Kidney (tissue), 22 donors: ENCODE measurements at places on chromosomes 2 and 18. TPM values are rescaled to one million over a fixed set of nuclear protein-coding genes. Genes with fewer than 3 reads are reported as not detected.

DNA sequence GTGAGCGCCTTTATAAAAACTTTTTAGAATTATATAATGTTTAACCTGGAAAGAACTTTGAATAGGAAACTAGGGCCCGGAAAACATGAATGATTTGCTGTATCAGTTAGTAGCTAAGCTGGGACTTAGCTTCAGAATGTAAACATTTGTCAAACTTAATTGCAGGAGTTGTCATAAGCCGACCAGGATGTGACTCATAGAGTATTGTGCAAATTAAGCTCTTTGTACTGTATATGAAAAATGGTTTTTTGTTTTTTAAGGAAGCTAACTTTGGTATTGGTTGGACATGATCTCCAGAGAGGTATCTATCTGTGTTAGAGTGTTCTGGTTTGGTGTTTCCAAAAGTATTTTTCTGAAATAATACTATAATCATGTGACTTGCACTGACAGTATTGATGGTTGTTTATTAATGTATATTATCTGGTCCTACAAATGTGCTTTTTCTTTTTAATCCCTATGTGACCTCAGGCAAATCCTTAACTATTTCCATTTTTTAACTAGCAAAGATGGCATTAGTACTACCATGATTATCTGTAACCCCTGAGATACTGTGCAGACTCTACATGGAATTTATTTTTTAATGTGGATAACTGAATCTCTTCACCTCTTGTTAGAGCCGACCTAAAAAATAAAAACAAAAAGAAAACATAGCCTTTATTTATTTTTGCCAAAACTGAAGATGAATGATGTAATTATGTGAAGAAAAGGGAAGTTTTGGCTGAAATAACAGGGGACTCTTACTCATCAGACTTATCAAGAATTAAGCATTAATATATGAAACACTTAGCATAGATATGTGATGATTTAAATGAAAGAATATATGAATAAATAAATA, 11.7 kb downstream of the YIPF4 start:
- H3K4me1 ChIP-seq: peaks cover 6% of the 10 kb centered on the region
- no peak for DNase-seq

- no peaks in the 10 kb centered on the region for H3K4me1 ChIP-seq
- H3K4me3 ChIP-seq: no peak overlapping the region
- no peaks in the 10 kb centered on the region for H3K27me3 ChIP-seq
- no peak for DNase-seq
- no peak overlapping the region for H3K27ac ChIP-seq
- H3K36me3 ChIP-seq: no peaks in the 10 kb centered on the region
Measured at GRCh38 chr2:1129982-1130381, 179.3 kb downstream of the SNTG2 start.

GRCh38 chr2:10326707-10327594, 24.2 kb downstream of the HPCAL1 start:
- H3K27ac ChIP-seq: peak overlapping the region; percentile 49
- DNase-seq: no peak
- H3K36me3 ChIP-seq: no peaks in the 10 kb centered on the region
- H3K27me3 ChIP-seq: no peaks in the 10 kb centered on the region
- H3K4me3 ChIP-seq: no peak overlapping the region
- H3K4me1 ChIP-seq: peaks cover 49% of the 10 kb centered on the region

Gene LRRTM4
- total RNA-seq: 0.19 TPM

GRCh38 chr2:186903216-186903615, 54.2 kb upstream of the ZSWIM2 start:
- no peak overlapping the region for H3K27ac ChIP-seq
- no peaks in the 10 kb centered on the region for H3K36me3 ChIP-seq
- H3K4me1 ChIP-seq: no peaks in the 10 kb centered on the region
- peak; percentile 38 for DNase-seq
- no peak overlapping the region for H3K4me3 ChIP-seq
- no peaks in the 10 kb centered on the region for H3K27me3 ChIP-seq

Gene PLEKHH2
- 25.0 TPM for total RNA-seq

DNA sequence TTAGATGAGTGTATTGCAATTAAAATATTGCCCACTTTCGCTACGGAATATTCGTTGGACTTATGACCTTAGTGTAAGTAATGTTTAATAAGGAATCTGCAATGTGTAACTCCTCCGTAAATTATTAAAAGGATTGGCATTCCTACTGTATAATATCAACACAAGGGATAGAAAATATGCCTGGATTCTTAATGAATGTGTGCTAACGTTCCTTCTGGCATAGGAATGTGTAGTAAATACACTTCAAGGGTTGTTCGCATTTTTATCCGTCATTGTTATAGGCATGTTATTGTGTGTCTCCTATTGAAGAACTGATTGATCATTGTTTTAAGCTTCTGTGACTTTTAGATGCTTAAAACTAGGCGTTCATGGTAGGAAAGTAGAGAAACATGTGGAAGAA, 134.5 kb downstream of the NEDD4L start:
- peaks cover 6% of the 10 kb centered on the region for H3K4me1 ChIP-seq
- H3K27me3 ChIP-seq: no peaks in the 10 kb centered on the region
- H3K27ac ChIP-seq: peak overlapping the region; percentile 33
- no peak for DNase-seq
- H3K36me3 ChIP-seq: no peaks in the 10 kb centered on the region
- H3K4me3 ChIP-seq: peak overlapping the region; percentile 23

- no peak overlapping the region for H3K4me3 ChIP-seq
- no peaks in the 10 kb centered on the region for H3K4me1 ChIP-seq
- no peaks in the 10 kb centered on the region for H3K27me3 ChIP-seq
- no peaks in the 10 kb centered on the region for H3K36me3 ChIP-seq
Measured at GRCh38 chr2:68357605-68358337, 7.3 kb upstream of the PLEK start.

DNA sequence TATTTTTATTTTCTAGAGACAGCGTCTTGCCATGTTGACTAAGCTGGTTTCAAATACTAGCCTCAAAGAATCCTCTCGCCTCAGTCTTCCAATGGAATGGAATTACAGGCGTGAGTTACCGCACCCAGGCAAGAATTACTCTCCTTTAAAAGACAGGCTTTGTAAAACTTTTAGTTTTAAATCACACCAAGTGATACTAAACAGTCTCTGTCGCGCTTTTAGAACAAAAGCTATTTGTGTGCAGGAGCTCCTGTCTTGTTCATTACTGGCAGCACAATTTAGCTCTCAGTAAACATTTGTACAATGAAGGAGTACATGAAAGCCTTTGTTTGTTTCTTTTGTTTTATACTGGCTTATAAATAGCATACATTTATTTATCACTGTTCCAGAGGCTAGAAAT, 1719.2 kb upstream of the PIK3C3 start:
- no peaks in the 10 kb centered on the region for H3K36me3 ChIP-seq
- H3K4me3 ChIP-seq: no peak overlapping the region
- DNase-seq: no peak
- no peaks in the 10 kb centered on the region for H3K4me1 ChIP-seq
- H3K27me3 ChIP-seq: no peaks in the 10 kb centered on the region

- H3K27me3 ChIP-seq: no peaks in the 10 kb centered on the region
- no peaks in the 10 kb centered on the region for H3K36me3 ChIP-seq
- DNase-seq: no peak
- no peak overlapping the region for H3K27ac ChIP-seq
- H3K4me1 ChIP-seq: no peaks in the 10 kb centered on the region
Measured at GRCh38 chr2:121748202-121748601, 7.2 kb upstream of the TSN start.

GRCh38 chr2:206392118-206392517, 51.2 kb upstream of the ADAM23 start:
- H3K4me3 ChIP-seq: no peak overlapping the region
- H3K36me3 ChIP-seq: no peaks in the 10 kb centered on the region
- H3K27ac ChIP-seq: no peak overlapping the region
- DNase-seq: no peak
- H3K4me1 ChIP-seq: no peaks in the 10 kb centered on the region
- no peaks in the 10 kb centered on the region for H3K27me3 ChIP-seq

GRCh38 chr18:3538456-3538855, 88.5 kb downstream of the TGIF1 start:
- H3K4me1 ChIP-seq: no peaks in the 10 kb centered on the region
- DNase-seq: peak; percentile 18
- no peak overlapping the region for H3K4me3 ChIP-seq
- H3K36me3 ChIP-seq: no peaks in the 10 kb centered on the region

GRCh38 chr2:189477756-189478155, 36.5 kb downstream of the WDR75 start:
- H3K36me3 ChIP-seq: peaks cover 2% of the 10 kb centered on the region
- no peaks in the 10 kb centered on the region for H3K4me1 ChIP-seq
- H3K27me3 ChIP-seq: no peaks in the 10 kb centered on the region
- no peak overlapping the region for H3K27ac ChIP-seq
- H3K4me3 ChIP-seq: no peak overlapping the region

DNA sequence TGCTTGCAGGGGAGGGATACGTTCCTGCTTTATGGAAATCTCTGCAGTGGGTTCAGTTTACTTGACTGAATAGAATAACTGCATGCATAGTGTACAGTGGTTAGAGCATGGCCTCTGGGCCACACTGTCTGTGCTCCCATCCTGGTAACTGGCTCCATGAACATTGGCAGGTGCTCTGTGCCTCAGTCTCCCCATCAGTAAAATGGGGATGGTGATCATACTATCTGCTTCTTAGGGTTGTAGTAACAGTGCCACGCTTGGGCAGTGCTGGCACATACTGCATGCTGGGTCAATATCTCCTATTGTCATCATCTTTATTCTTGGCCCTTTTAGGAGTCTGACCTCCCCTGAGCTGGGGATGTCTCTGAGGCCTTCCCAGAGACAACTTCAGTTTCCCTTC, 117.3 kb downstream of the CTIF start:
- H3K4me3 ChIP-seq: no peak overlapping the region
- H3K27ac ChIP-seq: no peak overlapping the region
- no peak for DNase-seq
- no peaks in the 10 kb centered on the region for H3K4me1 ChIP-seq
- H3K27me3 ChIP-seq: no peaks in the 10 kb centered on the region

Gene HOXD12
- not detected for total RNA-seq

GRCh38 chr2:43185146-43185545, 41.3 kb downstream of the ZFP36L2 start:
- DNase-seq: no peak
- no peak overlapping the region for H3K4me3 ChIP-seq
- no peaks in the 10 kb centered on the region for H3K36me3 ChIP-seq
- H3K4me1 ChIP-seq: no peaks in the 10 kb centered on the region

Gene TNFAIP6
- 2.5 TPM for total RNA-seq

Gene PLGLB1
- total RNA-seq: 4.1 TPM

- no peaks in the 10 kb centered on the region for H3K27me3 ChIP-seq
- H3K36me3 ChIP-seq: no peaks in the 10 kb centered on the region
- H3K4me3 ChIP-seq: no peak overlapping the region
- H3K27ac ChIP-seq: no peak overlapping the region
- H3K4me1 ChIP-seq: no peaks in the 10 kb centered on the region
Measured at GRCh38 chr2:163554864-163555263, 180.9 kb downstream of the FIGN start.

Gene LYPD1
- total RNA-seq: 11.1 TPM
